CD4-positive, alpha-beta T cell treated with Interleukin-2 at 100 ng/mL for 4 hours (primary cell): ENCODE measurements at places on chromosomes 7 and 10.

- DNase-seq = no peak
Measured at GRCh38 chr7:155283565-155284194, 14.0 kb upstream of the INSIG1 start.

DNA sequence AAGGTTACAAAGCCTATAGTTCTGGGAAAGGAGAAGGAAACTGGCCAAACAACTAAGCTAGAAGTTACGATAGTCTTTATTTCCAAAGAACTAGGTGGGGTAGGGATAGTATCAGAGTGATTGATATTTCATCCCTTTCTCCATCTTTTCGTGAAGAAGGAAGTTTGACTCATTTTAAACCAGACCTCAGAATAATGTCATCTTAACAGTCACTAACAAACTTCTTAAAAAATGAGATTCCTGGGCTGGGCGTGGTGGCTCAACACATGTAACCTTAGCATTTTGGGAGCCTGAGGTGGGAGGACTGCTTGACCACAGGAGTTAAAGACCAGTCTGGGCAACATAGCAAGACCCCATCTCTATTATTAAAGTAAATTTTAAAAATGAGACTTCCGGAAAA, 69.4 kb downstream of the ARL4A start:
- no peak for DNase-seq

- no peak for DNase-seq
Measured at GRCh38 chr7:98137134-98137825, 30.6 kb downstream of the LMTK2 start.

- DNase-seq = no peak
Measured at GRCh38 chr10:110372656-110373055, 67.9 kb upstream of the SMNDC1 start.

GRCh38 chr10:95504246-95504691, 56.9 kb downstream of the SORBS1 start:
- DNase-seq = no peak

DNA sequence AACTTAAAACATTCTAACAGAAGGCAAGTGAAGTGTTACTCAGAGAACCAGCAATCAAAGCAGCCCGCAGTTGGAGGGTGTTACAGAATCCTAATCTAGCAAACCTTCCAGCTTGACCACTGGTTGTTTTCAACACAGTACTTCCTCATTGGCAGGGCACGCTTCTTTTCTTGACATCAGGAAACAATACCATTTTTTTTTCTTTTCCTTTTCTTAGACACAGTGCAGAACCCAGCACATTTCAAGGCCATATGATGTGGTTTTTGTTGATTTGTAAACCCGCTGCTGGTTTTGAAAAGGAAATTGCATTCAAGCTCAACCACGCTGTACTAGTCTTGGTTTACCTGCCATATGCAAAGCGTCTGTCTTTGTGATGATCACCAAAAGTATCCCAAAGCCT, 33.4 kb downstream of the RHOBTB1 start:
- no peak for DNase-seq

DNA sequence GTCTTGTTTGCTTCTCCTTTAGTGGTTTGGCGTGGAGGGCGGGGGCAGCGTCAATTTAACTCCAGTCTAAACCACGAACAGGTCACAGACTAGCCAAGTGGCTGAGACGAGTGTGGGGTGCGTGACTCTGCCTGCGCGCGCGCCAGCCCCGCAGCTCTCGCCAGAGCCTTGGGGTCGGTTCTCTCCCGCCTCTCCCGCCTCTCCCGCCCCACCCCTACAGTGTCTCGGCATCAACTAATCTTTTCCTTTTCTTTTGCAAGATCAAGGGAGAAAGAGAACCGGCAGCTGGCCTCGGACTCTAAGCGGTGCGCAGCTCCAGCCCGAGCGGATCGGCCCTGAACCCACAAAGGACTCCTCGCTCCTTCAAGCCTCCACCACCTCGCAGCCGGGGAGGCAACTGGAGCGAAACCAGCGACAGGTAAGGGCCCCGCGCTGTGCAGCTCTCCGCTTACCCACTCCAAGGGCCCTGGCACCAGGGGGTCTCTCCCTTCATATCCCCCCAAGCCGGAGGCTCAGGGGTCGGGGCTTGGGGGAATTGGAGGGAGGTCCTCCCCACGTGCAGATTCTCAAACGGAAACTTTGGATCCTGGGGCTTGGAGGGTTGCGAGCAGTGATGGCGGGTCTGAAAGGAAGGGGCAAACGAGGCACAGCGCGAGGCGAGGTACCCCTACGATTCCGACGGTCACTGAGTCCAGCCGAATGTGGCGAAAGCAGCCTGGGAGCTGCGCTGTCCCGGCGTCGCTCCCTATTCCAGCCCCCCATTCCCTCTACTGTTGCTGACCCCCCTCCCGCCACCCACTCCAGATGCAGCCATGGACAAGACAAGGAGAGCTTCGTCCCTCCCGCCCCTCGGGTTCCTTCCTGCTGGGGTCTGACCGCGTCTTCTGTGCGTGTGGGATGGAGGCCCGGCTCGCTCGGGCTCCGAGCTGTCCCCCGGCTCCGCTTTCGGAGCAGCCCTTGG, 829 bp downstream of the CHRM2 start:
- DNase-seq = no peak

GRCh38 chr10:132106431-132106830, 40.7 kb downstream of the JAKMIP3 start:
- no peak for DNase-seq

GRCh38 chr10:113130014-113130641, 180.1 kb downstream of the TCF7L2 start:
- no peak for DNase-seq

DNA sequence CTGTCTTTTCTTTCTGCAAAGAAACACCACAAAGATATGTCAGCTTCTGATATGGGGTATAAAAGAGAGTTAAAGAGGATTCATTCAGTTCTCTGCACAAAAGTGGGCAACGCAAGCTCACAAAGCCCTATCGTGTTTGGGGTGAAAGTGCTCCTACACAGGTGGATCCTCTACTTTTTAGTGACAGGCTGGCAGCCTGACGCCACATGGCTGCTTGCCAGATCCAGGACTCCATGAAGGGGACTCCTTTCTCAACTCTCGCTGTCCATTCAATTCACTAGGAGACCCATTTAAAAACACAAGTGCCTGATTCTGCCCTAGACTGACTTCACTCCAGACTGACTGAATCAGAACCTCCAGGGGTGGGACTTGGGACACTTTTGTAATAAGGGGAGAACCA, 8.0 kb downstream of the PARP12 start:
- DNase-seq = no peak

DNA sequence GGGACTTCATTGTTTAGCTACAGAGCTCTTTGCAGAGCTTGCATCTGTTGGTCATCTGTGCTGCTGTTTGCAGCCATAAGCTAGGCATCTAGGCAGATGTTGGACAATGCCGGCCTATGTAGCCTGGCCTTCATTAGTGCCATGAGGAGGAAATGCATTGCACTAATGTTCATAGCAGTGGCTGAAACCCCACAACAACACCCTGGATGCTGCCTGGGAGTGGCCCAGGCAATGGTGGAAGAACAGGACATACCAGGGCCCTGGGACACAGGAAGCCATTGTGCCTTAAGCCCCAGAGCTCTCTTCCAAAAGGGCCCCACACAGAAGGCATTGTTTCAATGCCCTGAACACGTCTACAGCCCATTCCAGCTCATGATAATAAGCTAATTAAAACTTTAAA, 131.5 kb upstream of the LYZL1 start:
- DNase-seq = no peak

GRCh38 chr10:11429439-11430052, 181.9 kb downstream of the USP6NL start:
- DNase-seq = no peak

- peak; percentile 34 for DNase-seq
Measured at GRCh38 chr10:3774018-3774813, 10.8 kb downstream of the KLF6 start.

DNA sequence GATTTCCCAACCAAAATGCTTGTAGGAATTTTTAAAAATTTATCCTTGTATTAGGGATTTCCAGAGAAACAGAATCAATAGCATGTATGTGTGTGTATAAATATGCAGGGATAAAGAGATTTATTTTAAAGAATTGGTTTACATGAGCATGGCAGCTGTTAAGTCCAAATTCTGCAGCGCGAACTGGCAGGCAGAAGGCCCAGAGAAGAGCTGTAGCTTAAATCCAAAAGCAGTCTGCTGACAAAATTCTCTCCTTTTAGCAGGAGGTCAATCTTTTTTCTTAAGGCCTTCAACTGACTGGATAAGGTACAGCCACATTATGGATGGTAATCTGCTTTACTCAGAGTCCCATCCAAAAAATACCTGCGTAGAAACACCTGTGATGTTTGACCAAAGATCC, 42.0 kb downstream of the PRR15 start:
- DNase-seq = no peak

- no peak for DNase-seq
Measured at GRCh38 chr7:20211376-20211775, 5.8 kb downstream of the MACC1 start.

- no peak for DNase-seq
Measured at GRCh38 chr7:67983486-67983885, 986.9 kb downstream of the TYW1 start.

DNA sequence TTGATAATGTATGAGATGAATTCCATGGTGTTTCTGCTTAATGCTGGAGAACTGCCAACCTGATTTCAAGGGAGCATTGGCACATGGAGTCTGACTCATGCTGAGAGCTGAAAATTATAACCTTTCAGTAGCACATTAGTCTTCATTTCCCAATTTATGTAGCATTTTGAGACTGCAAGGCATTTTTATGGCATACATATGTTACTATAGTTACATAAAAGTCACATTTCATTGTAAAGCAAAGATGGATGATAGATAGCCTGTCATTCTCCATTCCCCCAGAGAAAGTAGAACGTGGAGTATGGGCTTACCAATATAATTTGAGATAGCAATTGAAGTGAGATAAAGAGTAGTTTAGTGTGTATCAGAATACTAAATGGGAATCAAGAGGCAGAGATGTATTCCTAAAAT, 103.1 kb downstream of the SLC16A9 start:
- no peak for DNase-seq

GRCh38 chr7:117828825-117829224, 44.4 kb downstream of the CTTNBP2 start:
- DNase-seq = no peak

DNA sequence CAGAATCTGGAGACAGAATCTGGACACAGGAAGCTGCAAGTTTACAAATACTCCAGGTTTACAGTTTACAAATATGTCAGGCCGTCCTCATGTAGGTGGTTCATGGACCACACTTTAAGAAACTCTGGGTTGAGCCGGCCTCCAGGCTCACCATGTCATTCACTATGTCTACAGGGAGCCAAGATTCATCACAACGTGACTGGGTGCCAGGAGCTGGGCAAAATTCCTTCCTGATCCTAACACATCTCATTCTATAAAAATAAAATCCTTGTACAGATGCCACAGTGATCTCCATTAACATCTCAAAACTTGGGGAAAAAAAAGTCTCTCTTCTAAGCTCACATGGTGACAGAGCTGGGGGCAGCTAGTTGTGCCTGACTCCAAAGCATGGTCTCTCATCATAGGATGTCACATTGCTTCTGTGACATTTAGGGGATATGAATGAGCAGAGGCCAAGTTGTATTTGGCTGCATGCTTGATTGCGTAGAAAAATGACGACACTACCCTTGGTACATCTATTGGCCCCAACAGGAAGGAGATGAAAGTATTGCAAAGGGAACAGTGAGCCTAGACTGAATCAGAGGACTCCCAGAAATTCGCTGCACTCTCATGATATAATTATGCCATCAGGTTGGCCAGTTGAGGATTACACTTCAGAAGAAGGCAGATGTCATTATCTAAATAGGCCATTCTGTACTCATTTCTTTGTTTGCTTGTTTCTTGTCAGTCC, 35.9 kb downstream of the MTURN start:
- DNase-seq = no peak

DNA sequence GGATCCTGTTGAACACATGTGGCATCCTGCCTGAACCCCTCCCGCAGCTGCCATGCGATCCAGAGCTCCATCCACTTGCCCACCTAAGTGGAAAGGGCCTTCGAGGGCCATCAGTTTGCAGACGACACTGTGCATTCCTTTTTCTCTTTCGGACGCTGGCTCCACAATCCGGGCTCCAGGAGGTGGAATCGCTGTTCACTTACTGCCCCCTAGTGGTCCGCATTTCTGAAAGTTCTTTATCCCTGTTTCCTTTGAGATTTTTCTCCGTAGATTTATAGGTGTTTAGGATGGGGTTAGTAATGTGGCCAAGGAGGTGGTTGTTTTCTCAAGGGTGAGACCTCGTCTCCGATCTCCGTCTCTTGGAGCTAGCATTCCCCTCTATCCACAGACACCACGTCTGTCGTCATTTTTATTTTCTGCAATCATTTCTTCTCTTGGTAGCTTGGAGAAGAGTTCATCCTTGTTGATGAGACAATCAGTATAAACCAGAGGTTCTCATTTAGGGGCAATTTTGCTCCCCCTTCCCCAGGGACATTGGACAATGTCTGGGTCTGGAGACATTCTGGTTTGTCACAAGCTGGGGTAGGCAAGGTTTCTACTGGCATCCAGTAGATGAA, 204.6 kb downstream of the ARHGAP21 start:
- DNase-seq = peak; percentile 31

- DNase-seq = no peak
Measured at GRCh38 chr10:29882766-29883165, 176.6 kb downstream of the JCAD start.

- DNase-seq = no peak
Measured at GRCh38 chr7:116542618-116543017, 17.8 kb downstream of the CAV1 start.

DNA sequence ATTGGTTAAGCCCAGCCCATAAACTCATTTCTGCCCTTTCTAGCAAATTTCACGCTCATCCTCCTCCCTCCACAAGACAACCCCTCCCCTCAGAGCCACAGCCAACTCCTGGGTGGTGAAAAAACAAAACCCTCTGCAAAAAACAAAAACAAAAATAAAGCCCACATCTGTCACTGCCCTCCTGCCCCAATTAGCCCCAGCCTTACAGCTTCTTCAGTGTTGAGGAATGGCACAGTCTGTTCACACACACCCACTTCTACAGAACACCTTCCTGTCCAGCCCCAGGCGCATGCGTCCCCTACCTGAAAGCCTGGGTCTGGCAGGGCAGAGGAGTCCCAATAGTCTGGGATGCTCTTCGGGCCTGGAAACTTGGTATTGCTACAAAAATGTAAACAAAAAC, 34.4 kb downstream of the PARP12 start:
- no peak for DNase-seq

GRCh38 chr7:138173548-138173947, 97.3 kb downstream of the AKR1D1 start:
- DNase-seq = no peak

- DNase-seq = no peak
Measured at GRCh38 chr10:44757551-44758205, 153.5 kb upstream of the TMEM72 start.

DNA sequence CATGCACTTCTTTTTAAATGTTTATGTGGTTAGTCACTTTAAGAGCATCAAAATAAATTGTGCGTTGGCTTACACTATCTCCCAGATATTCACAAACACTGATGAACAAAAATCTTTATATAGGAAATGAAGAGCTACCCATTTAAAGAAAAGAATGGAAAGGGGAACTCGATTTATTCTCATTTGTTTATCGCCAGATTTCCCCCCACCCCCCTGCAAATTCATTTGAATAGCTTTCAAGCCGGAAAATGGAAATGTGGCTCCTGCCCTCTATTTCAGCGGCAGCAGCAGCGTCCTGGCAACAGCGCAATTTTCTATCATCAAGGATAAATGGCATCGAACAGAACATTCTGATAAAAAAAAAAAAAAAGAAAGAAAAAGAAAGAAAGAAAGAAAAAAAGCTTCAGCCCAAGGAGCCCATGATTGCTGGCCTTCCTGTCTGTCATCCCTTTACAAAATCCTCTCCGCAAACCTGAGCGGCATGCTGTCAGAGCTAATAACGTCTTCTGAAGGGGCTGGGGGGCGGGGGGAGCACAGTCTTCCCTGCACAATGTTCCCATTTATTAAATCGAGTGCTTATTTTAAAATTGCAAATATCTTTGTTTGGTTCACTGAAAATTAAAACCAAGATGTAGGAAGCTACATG, 13.7 kb upstream of the DLX6 start:
- no peak for DNase-seq
